Activated CD4-positive, alpha-beta memory T cell treated with anti-CD3 and anti-CD28 coated beads, Interleukin-2, amount 10 ng/mL, durations not matched to agents 7 days and 5 days (primary cell): ENCODE measurements at places on chromosomes 4 and X.

GRCh38 chr4:1019729-1020470 is 8.5 kb downstream of the FGFRL1 start:
- DNase-seq = no peak

DNA sequence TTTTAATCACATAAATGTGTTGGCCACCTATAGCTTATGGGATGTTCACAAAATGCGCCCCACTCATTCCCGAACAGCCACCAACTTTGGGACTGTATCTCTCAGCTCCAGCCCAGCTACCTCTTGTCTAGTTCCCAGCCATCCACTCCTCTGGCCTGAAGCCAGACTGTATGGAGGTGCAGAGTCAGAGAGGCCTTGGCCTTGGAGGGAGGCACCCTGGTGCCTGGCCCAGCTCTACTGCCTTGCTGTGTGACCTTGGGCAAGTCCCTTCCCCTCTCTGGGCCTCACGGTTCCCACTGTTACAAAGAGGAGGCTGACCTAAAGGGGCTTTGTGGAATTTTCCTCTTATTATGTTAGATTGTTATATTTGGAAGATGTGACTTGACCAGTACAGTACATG is 13.9 kb downstream of the MAMLD1 start:
- no peak for DNase-seq

- no peak for DNase-seq
Observed at GRCh38 chr4:183747931-183748670, 89.0 kb downstream of the TRAPPC11 start.

- no peak for DNase-seq
Observed at GRCh38 chrX:72120837-72121236, 10.9 kb downstream of the RTL5 start.

- DNase-seq = no peak
Observed at GRCh38 chr4:16687011-16687410, 211.4 kb downstream of the LDB2 start.

GRCh38 chr4:1241466-1241935 is 7.4 kb downstream of the CTBP1 start:
- no peak for DNase-seq

DNA sequence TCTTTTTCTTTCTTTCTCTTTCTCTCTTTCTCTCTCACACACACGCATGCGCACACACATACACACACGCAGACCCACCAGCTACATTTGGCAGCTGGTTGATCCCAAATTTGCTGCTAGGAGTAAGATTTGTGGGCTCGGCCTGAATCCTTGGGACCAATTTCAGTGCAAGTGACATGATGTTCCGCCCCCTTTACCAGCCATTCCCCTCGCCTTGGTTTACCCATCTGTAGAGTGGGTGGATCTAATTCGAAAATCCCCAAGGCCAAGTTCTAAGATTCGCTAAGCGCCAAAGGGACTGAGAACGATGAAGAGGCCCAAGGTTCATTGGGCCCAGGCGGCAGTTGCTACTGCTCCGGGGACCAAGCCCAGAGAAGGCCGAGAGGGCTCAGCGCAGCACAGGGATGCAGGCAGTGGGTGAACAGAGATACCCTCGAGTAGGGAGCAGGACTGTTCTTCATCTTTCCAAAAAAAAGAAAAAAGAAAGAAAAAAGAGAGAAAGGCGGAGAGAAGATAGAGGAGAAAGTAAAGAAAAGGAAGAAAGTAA is 5.8 kb downstream of the NKX3-2 start:
- DNase-seq = no peak

DNA sequence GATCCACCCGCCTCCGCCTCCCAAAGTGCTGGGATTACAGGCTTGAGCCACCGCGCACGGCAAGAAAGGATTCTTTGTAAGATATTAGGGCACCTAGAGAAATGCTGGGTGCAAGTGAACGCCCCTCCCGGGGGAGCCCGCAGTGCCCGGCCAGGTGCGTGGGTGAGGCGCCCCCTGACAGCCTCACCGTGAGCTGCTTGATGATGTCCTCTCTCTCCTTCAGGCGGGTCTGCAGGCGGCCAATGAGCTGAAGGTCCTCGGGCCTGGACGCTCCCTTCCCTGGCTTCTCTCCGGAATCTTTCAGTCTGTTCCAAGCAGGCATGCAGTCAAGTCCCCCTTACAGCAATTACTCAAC is 21.9 kb downstream of the MED28 start:
- DNase-seq = no peak

DNA sequence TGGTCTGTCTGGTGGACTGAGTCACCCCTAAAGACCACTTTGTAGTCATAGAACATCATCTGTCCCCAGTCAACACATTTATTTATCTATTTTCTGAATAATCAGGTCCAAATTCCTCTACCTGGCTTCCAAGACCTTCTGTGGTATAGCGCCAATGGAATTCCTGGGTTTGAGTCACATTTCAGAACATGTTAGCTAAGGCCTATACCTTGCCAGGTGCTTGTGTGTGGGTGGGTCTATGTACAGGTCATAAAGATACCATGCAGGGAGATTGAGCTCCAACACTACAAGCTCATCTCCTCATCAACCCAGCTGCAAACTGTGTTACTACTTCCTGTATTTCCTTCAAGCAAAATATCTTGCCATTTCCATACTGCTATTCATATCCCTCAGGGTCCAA is 113.3 kb downstream of the TRAPPC11 start:
- no peak for DNase-seq

DNA sequence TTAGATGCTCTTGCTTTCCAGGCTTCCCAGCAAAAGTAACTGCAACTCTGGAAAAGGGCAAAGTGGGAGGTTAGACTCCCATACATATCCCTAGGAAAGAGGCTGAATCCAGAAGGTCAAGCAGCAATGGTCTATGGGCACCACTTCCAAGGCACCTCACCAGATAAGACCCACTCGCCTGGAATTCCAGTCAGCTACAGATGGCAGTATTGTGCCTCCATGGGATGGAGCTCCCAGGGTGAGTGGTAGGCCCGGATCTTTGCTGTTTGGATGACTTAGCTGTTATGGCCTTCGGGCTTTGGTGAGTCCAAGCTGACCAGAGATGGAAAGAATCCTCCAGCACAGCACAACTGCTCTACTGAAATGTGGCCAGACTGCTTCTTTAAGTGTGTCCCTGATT is 688.0 kb downstream of the PCDH19 start:
- no peak for DNase-seq

GRCh38 chr4:77187322-77187721 is 30.3 kb downstream of the CCNG2 start:
- DNase-seq = no peak

DNA sequence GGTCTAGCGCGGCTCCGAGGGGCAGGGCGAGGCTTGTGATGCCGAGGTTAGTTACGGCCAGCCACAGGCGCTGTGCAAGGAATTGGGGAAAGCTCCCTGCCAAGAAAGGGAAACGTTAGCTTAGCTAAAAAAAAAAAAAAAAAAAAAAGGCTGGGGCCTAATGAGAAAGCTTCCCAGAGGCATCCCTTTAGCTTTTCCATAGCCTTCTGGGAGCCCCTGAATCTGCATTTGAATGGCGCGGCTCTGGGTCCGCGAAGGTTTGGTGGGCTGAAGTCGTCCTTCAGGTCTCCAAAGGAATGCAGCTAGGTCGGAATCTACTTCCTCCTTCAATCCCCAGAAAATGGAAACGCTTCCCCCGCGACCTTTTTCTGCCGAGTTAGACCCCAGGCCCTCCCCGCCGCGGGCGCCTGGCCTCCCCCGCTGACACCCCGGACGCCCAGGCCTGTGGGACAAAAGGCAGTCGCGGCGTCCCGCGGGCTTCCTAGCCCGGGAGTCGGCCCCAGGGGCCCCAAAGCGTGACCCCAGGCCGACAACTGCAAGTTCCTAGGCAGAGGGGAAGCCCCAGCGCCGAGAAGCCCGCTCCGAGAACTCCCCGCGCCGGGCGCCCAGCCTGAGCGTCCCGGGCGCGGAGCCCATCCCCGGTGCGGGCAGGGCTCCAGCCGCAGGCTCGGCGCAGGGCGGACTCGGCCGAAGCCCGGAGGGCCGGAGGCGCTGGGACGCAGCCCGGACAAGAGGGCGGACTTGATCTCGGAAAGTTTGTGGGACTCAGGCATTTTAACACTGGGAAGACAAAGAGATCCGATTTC is 605 bp upstream of the FAT1 start:
- DNase-seq = no peak

GRCh38 chrX:13009844-13010243 is 34.6 kb downstream of the FAM9C start:
- DNase-seq = no peak

DNA sequence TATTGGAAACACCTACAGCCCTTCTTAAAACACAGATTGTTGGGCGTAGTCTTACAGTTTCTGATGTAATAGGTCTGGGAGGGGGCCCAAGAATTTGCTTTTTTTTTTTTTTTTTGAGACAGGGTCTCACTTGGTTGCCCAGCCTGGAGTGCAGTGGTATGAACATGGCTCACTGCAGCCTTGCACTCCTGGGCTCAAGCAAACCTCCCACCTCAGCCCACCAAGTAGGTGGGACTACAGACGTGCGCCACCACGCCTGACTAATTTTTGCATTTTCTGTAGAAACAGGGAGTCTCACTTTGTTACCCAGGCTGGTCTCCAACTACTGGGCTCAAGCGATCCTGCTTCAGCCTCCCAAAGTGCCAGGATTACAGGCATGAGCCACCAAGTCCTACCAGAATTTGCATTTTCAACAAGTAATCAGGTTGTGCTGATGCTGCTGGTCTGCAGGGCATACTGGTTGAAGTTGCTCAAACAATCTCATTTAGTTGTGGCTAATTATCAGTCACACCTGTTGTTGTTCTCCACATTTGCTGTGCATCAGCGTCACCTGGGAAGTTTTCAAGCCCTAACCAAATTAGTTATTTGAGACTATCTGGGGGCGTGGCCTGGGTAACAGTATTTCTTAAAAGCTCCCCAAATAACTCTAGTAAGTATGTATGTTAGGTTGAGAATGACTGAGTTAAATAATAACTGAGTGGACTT is 14.0 kb downstream of the TMEM154 start:
- no peak for DNase-seq

DNA sequence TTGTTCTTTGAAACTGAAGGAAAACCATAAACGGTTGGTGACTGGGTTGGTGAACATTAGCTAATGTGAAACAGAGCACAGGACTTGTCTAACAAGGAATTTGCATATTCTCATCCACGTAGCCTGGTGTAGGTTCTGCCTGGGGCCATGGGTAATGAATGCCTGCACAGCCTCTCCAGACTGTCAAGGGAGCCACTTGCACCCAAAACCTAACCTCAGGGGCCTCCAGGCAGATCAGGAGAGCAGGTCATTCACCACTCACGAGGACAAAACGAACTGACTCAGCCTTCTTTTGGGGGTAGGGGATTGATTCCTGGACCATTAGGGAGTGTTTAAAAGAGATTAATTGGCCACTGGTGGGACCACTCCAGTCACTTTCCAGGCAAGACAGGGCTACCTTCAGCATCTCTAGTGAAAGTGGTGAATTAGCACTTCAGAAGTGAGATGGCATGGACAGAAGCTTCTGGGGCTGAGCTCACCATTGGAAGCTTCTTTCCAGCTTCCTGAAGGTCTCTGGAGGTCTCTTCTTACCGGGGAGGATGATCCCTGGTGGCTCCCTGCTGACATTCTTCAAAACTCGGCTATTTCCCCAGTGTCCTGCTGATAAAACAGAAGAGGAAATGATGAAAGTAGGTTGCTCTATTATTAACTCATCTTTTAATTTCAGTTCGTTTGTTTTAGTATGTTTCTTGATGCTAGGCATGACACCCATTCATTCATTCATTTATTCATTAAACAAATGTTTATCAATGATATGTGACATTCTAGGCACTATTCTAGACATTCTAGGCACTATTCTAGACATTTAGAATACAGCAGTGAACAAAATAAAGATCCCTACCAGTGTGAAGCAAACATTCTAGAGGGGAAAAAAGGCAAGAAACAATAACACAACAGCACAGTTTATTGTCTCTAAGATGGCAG is 104.5 kb upstream of the LNX1 start:
- no peak for DNase-seq

GRCh38 chr4:95522682-95523530 is 25.9 kb downstream of the UNC5C start:
- no peak for DNase-seq

- DNase-seq = no peak
Observed at GRCh38 chr4:87117051-87117731, 103.2 kb downstream of the KLHL8 start.

- no peak for DNase-seq
Observed at GRCh38 chr4:142413485-142413884, 432.6 kb downstream of the INPP4B start.

GRCh38 chr4:77332696-77333270 is 175.8 kb downstream of the CCNG2 start:
- no peak for DNase-seq

DNA sequence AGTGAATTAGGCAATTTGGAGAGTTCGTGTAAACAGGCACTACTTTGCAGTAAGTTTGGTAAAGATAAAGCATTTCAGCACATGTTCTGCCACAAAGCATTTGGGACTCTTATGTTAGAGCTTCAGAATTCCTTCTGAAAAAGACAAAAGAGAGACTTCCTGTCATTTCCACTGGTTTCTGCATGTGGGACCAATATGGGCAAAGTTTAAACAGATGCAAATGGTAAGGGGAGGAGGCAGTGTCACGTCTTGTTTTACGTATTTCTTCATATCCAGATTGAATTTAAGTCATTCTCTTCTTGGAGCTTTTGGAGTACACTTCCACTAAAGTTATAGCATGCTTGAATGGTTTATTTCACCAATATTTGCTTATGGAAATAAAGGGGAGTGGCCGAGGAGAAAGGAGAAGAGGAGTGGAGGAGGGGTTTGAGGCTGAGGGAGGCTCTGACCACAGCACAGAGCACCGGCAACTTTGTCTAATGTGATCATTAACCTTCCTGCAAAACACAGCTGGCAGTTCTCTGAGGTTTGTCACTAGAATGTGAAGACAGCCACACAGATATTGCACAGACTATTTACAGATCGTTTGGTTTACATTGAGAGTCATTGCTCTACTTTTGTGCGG is at the start of gene APELA:
APELA (plus strand) TSS at position 479 of the 625 bp plus-strand sequence. CDS start 154 bp downstream, outside the sequence.
- no peak for DNase-seq

GRCh38 chr4:84697159-84697558 is 114.2 kb downstream of the CDS1 start:
- no peak for DNase-seq

GRCh38 chr4:122131562-122132157 is 20.5 kb upstream of the BLTP1 start:
- DNase-seq = peak; percentile 17

DNA sequence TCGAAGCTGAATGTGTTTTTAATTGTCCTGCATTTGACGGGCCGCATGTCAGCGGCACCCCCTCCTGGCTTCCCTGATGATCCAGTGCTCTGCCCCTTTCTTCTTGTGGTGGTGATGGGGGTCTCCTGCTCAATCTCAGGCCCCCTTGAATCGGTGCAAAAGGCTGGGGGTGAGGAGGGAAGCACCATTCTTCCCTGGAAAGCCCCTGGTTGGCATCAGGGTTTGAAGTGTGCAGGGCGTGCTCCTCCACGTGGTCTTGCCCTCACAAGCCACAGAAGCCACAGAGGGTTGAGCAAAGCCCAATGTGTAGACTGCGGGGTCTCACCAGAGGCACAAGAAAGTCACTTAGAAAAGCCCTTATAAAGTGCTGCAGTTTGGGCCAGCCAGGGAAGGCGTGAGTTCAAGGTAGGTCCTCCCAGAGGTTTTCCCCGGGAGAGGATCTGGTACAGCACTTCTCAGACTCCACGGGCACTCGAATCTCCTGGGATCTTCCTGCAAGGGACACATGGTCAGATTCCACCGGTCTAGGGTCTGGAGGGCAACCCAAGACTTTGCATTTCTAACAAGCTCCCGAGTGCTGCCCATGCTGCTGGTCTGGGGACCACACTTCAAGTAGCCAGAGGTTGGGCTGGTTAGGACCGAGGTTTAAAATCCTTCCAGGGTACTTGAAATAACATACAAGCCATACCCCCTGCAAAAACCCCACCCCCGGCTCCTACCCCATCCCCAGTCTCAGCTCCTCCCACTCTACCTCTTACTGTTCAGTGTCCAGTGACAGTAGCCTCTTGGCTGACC is 35.1 kb downstream of the PSAPL1 start:
- no peak for DNase-seq
